ENCODE measurements at places on chromosomes 1 and 21.

DNA sequence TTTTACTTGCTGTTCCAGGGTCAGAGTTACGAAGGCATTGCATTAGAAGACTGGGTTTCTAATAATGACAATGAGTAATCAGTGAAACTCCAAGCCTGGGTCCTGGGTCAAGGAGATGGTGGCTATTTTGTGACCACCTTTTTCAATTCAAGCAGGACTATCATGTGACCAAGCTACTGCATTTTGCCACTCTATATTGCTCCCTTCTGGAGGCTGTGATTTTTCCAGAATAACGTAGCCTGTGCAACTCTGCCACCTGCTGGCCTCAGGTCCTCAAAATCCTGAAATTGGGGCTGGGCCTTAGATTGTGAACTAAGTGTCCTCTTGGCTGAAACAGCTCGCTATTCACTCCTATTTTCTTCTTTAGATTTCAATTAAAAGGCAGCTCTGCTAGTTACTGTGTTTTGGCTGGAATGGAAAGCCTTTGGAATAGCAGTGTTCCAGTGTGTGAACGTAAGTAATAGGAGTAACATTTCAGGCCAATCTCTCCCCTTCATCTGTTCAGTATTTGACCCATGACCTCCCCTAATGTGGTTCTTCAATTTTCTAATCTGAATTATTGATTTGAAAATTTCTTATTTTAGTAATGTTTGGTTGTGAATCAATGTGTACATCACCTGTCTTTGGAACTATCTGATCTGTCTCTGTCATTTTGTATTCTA is 52.9 kb upstream of the CD46 start:
- peak; percentile 91 for DNase-seq

- DNase-seq, result no peak
Observed at GRCh38 chr1:220421508-220421907, 106.4 kb upstream of the MARK1 start.

DNA sequence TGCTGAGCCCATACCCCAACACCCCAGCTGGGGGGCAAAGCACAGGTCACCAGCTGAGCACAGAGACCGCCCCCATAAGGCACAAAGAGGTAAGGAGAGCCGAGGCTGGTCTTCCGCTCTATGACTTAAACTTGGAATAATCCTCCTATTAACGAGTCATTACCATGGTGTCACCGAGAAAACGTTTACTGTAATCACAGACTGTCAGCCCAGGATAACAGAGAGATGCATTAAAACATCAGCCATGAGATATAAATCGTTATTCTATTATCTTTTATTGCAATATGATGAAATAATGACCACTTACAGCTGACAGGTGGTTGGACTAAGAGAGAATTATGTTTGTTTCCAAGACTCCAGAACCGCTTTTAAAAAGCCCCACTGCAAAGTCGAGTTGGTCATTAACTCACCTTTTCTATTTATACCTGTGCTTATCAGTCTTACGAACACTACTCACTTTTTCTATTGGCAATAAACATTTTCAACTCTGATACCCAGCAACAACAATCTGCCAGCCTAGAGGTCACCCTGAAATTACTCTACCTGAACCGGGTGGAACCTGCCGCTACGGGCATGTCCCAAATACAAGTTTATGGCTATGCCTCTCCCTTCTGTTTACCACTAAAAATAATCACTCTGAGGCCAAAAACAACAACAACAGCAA is 21.5 kb downstream of the NPHP4 start:
- no peak for DNase-seq

GRCh38 chr1:247177755-247178154 is 5.9 kb upstream of the ZNF124 start:
- no peak for DNase-seq

GRCh38 chr1:4854367-4854766 is 200.0 kb downstream of the AJAP1 start:
- DNase-seq, result no peak

DNA sequence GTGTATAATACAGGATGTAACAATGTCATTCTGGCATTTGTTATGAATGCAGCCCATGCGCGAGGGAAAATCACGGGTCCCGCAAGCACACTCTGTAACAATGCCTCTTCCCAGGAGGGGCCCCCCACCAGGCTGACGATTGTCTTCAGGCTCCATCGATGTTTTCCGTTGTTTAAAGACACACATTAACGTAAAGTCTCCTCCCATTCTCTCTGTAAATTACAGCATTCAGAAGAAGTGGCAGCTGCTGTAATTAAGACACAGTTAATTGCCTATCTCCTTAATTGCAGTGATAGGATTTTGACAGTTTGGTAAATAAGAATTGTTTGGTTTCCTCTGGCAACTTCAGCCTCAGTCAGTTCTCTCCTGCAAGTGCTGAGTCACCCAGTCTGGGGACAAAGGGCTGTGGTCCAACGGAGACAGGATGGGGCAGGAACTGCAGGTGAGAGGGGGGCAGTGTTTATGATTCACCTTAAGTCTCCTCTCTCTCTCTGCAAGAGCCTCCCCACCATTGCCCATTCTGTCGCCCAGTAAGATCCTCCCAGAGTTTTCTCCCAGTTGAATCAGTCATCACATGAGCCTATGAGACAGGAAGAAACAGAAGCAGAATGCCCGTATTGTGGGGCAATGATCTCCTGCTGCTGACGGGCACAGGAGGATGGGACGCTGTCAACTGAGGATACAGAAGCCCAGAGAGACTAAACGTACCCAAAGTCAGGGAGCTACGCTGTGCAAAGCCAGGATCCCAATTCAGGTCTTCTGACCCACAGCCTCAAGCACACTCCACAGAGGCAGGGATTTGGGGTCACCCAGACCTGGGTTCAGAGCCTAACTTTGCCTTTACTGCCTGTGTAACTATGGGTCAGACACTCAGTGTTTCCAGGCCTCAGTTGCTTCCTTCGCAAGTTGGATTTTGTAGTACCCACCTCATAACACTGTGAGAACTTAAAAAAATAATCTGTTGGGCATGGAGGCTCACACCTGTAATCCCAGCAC is 110.0 kb downstream of the ADSS2 start:
- DNase-seq, result peak; percentile 89

DNA sequence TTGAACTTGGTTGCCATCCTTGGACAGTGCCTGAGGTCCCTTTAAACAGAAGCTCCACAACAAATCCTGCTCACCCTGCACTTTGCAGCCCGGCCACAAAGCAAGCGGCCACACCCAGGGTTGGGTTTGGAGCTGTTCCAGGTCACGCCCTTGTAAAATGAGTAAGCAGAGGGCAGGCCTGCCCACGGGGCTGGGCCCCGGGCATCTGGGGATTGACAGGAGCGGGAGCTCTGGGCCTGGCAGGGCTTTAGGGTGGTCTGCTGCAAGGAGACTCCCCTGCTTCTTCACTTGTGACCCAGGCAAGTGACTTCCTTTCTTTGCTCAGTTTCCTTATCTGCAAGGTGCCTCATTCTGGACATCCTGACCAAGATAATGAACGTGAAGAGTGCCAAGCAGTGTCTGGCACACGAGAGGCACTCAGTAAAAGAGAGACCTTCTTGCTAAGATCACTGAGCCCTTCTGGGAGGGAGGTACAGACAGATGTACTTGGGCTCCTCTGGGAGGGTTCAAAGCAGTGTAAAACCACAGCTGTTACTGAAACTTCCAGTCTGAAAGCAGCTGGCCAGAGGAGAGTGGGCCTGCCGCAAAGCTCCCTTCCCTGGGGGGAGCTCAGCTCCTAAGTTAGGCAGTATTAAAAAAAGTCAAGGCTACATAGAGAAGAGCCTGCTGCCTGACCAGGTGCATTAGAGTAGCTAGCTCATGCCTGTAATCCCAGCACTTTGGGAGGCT is 2.6 kb downstream of the E2F2 start:
- no peak for DNase-seq

DNA sequence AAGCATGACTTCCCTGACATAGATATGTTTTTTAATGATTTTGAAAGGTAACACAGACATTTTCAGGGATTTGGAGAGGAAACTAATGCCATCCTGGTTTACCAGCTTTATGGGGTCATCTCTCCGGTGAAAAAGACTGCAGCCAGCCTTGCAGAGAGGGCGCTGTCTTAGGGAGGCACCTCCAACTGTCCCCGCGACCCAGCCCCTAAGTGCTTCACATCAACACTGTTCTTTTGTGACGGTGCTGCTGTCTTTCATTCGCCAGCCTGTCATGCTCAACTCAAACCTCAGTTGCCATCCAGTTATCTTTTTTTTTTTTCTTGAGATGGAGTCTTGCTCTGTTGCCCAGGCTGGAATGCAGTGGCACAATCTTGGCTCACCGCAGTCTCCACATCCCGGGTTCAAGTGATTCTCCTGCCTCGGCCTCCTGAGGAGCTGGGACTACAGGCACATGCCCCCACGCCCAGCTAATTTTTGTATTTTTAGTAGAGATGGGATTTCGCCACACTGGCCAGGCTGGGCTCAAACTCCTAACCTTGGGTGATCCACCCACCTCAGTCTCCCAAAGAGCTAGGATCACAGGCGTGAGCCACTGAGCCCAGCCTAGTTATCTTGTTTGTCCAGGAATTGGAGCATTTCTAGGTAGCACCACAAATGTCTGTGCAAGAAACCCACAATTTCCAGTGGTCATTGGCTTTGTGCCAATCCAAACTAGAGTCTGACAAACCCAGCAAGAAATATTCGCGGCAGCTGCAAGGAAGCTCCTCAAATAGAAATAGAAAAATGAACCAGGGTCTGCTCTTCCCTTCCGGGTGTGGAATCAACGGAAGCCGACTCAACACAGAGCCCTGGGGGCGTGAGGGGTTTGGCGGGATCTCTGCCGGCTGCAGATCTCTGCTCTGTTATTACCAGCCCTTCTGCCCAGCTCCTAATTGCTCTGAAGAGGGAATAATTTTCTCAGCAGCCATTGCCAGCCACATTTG is 24.2 kb downstream of the PDE9A start:
- no peak for DNase-seq

- DNase-seq, result peak; percentile 74
Observed at GRCh38 chr1:1419813-1420653, 1.0 kb downstream of the ANKRD65 start.

- no peak for DNase-seq
Observed at GRCh38 chr1:76477156-76477555, 390.1 kb upstream of the ST6GALNAC5 start.

DNA sequence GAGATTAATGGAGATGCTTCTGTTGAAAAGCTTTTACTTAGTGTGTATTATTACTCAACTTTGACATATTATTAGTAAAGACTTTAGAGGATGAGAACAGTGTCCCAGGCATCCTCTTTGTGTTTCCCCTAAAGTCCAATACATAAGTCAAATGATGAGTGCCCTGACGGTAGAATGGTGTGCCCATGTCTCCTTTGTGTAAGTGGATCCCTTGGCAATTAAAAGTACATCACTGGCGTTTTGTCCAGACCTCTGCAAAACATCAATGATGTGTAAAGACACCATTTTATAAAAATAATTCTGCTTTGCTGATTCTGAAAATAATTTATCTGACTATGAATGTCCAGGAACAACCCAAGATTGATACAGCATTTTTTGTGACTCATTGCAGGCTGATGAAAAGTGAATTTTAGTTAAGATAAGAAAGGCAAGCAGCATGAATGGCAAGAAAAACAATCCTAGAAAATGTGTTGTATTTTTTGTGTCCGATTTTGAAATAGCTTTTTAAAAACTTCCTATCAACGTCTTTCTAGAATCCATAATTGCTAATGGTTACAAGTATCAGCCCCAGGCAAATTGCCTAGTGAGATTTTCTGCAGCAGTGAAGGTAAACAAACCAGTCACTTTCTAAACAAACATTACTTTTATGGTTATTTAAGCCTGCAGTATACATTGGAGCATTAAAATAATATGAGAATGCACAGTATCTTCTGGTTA is 251.5 kb downstream of the PTPRC start:
- DNase-seq, result no peak

DNA sequence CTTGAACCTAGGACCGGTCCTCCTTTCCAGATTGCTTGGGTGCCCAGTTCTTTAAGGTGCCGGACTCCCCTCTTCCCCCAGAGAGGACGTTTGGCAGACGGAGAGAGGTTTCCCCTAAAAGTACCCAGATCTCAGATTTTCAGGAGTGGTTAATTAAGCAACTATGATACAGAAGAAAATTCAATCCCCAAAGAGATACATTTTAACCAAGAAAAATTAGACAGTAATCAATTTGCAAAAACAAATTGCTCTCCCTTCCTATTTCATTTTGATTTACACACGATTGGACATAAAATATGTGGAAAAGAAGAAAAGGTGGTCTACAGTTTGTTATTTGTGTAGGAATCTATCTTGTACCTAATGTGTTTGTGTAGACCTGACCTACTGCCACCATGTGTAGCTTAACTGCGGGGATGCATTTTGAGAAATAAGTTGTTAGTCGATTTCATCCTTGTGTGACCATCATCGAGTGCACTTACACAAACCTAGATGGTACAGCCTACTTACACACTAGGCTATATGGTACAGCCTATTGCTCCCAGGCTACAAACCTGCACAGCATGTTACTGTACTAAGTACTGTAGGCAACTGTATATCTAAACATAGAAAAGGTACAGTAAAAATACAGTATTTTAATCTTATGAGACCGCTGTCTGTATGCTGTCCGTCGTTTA is 755 bp downstream of the RPAP2 start:
- no peak for DNase-seq

GRCh38 chr1:177010211-177010825 is 154.2 kb downstream of the ASTN1 start:
- no peak for DNase-seq

- no peak for DNase-seq
Observed at GRCh38 chr1:156491151-156491949, 9.2 kb downstream of the MEF2D start.

- no peak for DNase-seq
Observed at GRCh38 chr1:201791779-201792173, 37.2 kb upstream of the IPO9 start.

DNA sequence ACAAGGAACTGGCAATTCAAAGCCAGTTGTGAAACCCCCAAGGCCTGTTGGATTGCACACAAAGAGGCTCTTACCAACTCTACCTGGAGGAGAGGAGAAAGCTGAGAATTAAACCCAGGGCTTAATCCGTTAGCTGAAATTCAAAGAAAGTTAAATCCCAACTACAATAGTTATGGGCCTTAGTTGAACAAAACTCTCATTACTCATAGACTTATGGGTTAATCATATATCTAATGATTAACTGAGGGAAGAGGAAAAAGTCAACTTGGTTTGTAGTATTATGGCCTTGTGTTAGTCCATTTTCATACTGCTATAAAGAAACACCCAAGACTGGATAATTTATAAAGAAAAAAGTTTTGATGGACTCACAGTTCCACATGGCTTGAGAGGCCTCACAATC is 838.2 kb upstream of the ADGRL2 start:
- no peak for DNase-seq

DNA sequence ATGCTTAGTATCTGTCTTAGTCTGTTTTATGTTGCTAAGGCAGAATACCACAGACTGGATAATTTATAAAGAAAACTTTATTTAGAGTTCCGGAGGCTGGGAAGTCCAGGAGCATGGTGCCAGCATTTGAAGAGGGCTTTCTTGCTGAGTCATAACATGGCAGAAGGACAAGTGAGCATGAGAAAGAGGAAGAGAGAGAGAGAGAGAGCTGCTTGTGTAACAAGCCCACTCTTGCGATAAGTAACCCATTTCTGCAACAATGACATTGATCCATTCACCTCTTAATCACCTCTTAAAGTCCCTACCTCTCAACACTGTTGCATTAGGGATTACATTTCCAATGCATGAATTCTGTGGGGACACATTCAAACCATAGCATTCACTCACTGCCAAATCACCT is 11.7 kb upstream of the MYOCOS start:
- no peak for DNase-seq

GRCh38 chr1:61395146-61395800 is 312.9 kb downstream of the NFIA start:
- DNase-seq, result no peak
